CD4-positive, CD25-positive, alpha-beta regulatory T cell (primary cell): ENCODE measurements at places on chromosomes 4 and X.

DNA sequence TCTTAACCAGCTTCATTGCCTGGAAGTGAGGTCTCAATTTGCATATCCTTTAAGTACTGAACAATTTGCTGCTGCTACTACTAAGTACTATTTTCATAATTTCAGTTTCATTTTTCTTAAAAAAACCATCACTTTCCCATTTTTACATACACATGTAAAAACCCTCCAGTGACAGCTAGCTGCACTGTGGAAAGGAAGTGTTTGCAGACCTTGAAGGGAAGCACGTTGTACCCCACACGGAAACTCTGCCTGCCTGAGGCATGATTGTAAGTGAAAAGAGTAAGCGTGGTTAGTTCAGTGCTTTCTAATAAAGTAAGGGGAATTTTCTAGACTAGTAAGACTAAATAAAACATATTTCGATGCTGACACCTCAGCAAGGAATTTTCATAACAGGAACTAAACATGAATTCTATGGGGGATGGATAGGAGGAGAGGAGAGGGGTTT, 103.6 kb downstream of the RAPGEF2 start:
- DNase-seq: peak; percentile 72

GRCh38 chr4:152586668-152587067, 50.8 kb upstream of the FBXW7 start:
- no peak for DNase-seq

- DNase-seq: no peak
Observed at GRCh38 chrX:333611-334311, 15.2 kb upstream of the GTPBP6 start.

DNA sequence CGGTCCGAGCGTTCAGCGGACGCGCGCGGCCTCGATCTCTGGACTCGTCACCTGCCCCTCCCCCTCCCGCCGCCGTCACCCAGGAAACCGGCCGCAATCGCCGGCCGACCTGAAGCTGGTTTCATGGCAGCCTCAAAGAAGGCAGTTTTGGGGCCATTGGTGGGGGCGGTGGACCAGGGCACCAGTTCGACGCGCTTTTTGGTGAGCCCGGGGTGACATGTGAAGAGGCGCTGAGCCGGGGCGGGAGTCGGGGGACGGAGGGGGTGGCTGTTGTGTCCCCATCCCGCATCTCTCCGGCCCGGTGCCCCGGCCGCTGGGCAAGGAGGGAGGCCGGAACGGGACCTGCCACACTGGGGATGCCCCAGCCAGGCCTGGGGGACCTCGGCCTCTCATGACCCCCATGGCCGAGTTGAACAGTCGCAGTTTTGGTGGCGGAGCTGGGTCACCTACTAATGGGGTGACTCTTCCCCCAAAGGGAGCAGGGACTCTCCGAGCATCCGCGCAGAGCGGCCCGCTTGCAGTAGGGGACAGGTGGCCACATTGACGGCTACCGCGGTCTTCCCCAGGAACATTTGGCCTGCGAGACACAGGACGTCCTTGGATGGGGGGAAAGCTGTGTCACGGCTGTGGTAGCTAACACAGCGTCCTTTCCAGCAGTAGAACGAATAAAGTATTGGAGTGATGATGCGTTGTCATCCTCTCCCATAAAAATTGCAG, at the start of gene GK:
GK (plus strand) TSS at position 9 of the 717 bp plus-strand sequence; CDS start at position 124, 115 bp downstream.
- DNase-seq: no peak

DNA sequence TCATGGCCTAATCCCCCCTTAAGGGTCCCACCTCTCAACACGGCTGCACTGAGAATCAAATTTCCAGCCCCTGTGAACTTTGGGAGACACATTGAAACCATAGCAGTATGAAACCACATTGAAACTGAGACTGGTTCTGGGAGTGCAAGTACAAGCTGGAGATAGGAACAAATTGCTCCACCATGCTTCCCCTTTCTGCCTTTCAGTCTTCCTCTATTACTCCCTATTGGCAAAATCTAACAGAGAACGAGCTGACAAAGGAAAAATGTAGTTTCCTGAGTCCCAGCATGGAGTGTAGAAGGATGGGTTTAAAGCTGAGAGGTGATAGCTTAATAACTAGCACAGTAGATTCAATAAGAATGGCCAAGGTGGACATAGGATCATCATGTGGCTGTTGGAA, 161.7 kb upstream of the RPL34 start:
- DNase-seq: no peak

- DNase-seq: no peak
Observed at GRCh38 chr4:54330896-54331295, 101.8 kb downstream of the PDGFRA start.

- DNase-seq: peak; percentile 6
Observed at GRCh38 chr4:139208404-139208945, 31.5 kb upstream of the ELF2 start.

GRCh38 chrX:124231451-124231759, 101.1 kb upstream of the TEX13D start:
- no peak for DNase-seq

- no peak for DNase-seq
Observed at GRCh38 chr4:37130465-37130864, 114.1 kb upstream of the NWD2 start.

DNA sequence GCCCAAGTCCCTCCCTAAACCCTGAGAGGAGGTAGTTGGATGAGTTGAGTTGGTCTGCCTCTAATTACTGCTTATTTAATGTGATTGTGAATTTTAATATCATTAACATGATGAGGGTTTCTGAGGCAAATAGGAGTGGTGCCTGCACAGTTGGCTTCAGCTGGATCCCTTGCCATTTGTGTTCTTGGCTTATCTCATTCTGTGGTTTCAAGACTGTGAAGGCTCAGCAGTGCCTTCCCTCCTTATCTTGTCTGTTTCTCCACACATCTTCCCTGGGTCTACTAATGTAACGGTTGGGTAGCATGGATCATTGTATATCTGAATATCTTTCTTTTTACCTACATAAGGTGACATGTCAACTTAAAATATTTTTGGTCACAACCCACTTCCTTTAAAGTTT, 1.6 kb upstream of the SLC10A4 start:
- DNase-seq: no peak

GRCh38 chrX:79270401-79270800, 96.7 kb downstream of the ITM2A start:
- peak; percentile 86 for DNase-seq

- no peak for DNase-seq
Observed at GRCh38 chr4:188976644-188977115, 837.4 kb downstream of the TRIML1 start.

- no peak for DNase-seq
Observed at GRCh38 chr4:67701517-67701850, 529 bp upstream of the UBA6 start.

GRCh38 chr4:56821381-56822243, at the start of gene SPINK2:
SPINK2 (minus strand) TSS chr4:56821701; CDS start chr4:56821662, 39 bp downstream.
- DNase-seq: peak; percentile 66

- DNase-seq: no peak
Observed at GRCh38 chrX:66815227-66815626, 176.3 kb upstream of the EDA2R start.

GRCh38 chrX:103792916-103793544, 16.4 kb downstream of the PLP1 start:
- DNase-seq: no peak

DNA sequence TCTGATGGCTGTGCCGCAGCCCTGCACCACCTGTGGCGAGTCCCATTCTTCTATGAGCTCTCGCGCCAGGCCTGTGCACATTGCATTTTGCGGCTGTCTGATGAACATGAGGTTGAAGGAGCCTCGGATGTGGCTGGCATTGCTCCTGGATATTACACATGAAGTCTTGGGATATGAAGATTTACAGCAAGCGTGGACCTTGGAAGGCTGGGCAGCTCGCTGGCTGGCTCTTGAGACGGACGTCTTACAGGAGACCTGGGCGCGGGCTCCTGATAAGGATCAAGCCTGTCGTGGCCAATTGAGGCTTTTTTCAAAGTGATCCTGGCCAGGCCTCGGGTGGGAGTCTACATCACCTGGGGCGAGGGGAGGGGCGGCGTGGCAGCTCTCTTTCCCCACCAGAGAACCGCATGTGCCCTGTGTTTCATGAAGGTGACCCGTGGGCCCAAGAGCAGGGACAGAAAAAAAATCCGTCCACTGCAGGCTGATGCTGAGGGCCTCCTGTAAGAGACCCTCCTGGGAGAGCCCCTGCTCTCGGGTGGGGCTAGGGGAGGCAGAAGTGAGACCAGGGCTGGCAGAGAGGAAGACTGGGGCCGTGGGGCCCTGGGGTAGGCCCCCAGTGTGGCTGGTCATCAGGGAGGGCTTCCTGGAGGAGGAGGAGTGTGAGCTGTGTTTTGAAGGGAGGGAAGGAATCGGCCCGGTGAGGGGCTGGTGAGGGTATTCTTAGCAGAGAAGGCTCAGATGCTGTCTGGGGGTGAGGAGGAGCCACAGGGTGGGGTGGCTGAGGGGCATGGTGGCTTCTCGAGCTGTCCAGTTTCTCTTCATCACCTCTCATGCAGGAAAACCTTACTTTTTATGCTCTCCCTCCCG, 23.6 kb downstream of the CPZ start:
- no peak for DNase-seq

DNA sequence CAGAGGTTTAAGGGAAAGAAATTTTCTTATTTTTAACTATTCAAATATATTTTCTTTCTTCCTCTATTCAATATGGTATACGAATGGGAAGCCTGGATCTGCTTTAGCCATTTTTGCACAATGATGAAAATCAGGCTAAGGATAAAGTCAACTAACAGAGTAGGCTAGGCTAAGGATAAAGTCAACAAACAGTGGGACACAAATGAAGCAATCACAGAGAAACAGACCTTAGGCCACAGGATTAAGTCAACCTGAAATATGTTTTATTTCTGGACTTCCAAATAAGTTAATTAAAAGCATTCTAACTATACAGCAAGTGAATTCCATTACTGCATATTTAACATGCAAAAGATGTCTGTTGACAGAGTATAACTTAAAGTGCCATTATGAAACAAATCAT, 17.0 kb downstream of the DYNLT3 start:
- DNase-seq: no peak

GRCh38 chr4:52659722-52660261, 691 bp upstream of the USP46 start:
- no peak for DNase-seq

GRCh38 chr4:58603951-58604350, 1493.8 kb upstream of the IGFBP7 start:
- DNase-seq: no peak

DNA sequence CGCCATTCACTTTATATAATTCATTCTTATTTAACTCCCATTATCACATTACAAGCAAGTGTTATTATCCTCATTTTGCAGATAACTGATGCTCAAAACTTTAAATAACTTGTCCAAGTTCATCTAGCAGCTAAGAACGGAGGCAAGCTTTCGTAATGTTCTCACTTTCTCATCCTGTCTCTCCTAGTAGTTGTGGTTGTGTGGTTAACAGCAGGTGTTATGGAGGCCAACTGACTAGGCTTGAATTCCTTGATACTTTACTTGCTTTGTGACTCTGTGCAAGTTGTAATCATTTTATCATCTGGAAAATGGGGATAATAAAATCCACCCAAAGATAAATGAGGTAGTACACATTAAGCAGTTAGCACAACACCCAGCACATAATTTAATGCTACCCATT, 109.9 kb upstream of the PTPN13 start:
- no peak for DNase-seq

DNA sequence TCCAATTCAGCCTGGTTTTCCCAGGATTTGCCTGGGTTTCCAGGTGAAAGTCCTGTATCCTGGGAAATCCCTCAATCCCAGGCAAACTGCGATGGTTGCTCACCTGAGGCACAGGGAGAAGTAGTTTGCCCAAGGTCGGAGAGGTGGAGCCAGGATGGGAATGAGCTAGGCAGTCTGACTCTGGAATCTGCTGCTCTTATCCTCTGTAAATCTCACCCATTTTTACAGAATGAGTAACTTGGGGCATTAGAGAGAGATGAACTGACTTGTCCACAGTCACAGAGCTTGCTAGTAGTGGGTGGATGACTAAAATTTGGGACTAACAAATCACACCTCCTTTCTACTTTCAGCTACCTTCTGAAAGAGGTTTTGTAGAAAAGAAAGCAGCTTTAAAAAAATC, 9.8 kb upstream of the ARX start:
- DNase-seq: no peak

DNA sequence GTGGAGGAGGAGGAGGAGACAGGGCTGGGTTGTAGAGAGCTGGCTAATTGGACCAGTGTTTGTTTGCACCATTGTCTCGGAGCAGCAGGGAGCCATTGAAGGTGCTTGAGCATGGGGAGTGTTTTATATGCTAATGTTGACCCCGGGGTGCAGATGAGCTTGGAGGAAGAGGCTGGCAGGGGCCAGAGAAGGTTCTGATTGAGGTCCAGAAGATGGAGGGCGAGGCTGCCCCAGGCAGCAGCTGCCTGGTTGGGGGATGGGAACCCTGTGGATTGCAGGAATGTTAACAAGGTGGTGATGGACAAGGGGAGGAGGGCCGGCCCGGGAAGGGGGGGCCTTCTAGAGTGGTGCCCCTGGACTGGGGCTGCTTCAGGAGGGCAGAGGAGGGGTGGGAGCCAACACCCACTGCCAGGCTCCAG, 18.0 kb downstream of the DOK7 start:
- DNase-seq: no peak

- peak; percentile 19 for DNase-seq
Observed at GRCh38 chrX:118627084-118627758, 100.2 kb upstream of the IL13RA1 start.

DNA sequence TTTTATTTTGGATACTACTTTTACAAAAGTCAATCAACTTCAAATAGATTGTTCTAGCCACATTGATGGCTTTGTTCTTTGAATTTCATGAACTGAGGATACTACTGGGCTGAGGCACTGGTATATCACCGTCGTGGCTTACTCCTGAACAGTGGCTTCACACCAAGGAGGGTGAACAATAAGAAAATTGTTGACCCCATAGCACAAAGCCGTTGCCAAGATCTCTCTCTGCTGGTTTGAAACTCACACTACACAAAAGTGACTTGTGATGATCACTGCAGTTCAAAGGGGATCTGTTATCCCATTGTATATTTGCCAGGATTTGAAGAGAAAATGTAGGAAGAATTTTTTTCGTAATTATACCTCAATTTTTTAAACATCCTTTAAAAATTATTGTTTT, 119.6 kb downstream of the PDLIM5 start:
- DNase-seq: no peak

DNA sequence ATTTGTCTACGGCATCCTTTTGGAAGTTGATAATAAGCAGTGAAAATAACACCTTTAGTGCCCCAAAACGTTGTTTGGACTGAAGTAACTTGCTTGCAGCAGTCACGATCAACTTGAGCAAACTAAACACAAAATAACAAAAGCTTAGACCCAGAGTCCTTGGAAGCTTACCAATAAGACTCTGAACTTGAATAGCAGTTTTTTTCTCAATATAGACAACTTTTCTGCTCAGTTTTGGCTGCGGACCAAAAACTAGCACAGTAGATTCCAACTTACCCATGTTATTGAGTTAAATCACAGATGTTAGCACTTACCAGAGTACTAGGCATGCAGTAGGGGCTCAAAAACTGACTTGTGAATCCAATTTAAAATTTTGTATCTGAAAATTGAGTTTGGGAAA, 746.9 kb downstream of the PCDH19 start:
- no peak for DNase-seq
